Immature natural killer cell (primary cell): ENCODE measurements at places on chromosomes 2 and 18. TPM values are rescaled to one million over a fixed set of nuclear protein-coding genes. Genes with fewer than 3 reads are reported as not detected.
A peak's percentile ranks its signal among the peaks of the same experiment; 100 is the strongest.

LAMA3 gene
- polyA plus RNA-seq: not detected

GRCh38 chr2:33129263-33130053 is 182.7 kb downstream of the LTBP1 start:
- H3K36me3 ChIP-seq: no peaks in the 10 kb centered on the region
- no peak overlapping the region for H3K4me3 ChIP-seq
- no peak overlapping the region for H3K27ac ChIP-seq
- no peak for DNase-seq

C2orf80 gene
- not detected for polyA plus RNA-seq

- peaks cover 10% of the 10 kb centered on the region for H3K36me3 ChIP-seq
- H3K27me3 ChIP-seq: no peaks in the 10 kb centered on the region
- DNase-seq: peak; percentile 48
- no peak overlapping the region for H3K4me3 ChIP-seq
- no peak overlapping the region for H3K27ac ChIP-seq
- peaks cover 3% of the 10 kb centered on the region for H3K4me1 ChIP-seq
Measured at GRCh38 chr2:168118733-168119514, 128.5 kb downstream of the STK39 start.

- H3K36me3 ChIP-seq: no peaks in the 10 kb centered on the region
- no peak overlapping the region for H3K27ac ChIP-seq
- DNase-seq: no peak
Measured at GRCh38 chr2:156695020-156695419, 258.8 kb downstream of the GPD2 start.

- no peaks in the 10 kb centered on the region for H3K27me3 ChIP-seq
- no peak overlapping the region for H3K27ac ChIP-seq
- H3K4me1 ChIP-seq: no peaks in the 10 kb centered on the region
- no peak overlapping the region for H3K4me3 ChIP-seq
- no peak for DNase-seq
Measured at GRCh38 chr18:35514752-35515459, 17.1 kb upstream of the INO80C start.

DNA sequence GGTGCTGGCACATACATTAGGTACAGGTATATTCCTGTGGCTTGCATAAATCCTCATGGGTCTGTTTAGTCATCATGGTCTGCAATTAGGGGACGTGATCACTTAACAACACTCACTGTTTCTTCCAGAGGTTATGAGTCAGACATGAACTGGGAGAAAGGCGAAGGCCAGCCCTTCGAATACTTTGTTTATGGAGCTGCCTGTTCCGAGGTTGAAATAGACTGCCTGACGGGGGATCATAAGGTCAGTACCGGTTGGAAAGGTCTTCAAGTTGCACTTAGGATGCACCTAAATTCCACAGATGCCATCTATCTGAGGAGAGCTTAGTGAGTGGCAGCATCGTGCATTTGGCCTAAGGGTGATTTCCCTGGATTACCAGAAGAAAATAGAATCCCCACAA is 76.9 kb downstream of the AOX1 start:
- peaks cover 20% of the 10 kb centered on the region for H3K27me3 ChIP-seq
- no peak overlapping the region for H3K27ac ChIP-seq
- H3K4me3 ChIP-seq: no peak overlapping the region
- no peak for DNase-seq

DNA sequence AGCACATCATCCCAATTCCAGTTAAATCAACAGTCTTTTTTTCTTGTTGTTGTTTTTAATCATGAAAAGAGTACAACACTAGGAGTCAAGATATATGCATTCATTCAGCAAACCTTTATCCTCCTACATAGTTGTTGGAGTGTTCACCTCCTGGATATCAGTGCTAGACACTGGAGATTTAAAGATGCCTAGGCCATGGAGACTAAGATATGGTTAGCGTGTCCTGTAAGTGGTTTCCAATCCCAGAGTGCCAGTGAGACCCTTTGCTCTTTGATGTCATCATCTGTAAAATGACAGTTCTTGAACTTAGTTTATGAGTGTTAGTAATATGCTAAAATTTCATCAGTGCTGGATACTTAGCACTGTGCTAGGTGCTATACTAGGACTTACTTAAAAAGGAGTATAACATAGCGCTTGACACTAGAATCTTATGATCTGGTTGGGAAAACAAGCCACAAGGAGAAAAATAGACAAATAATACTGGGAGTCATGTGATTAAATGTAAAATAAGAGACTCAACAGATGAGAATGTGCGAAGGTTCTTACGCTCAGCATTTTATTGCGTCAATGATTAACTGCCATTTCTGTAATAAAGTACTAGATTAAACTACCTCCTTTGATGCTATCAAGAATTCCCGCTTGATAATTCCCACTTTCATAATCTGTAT is 31.5 kb downstream of the BABAM2 start:
- H3K36me3 ChIP-seq: no peaks in the 10 kb centered on the region
- H3K27me3 ChIP-seq: no peaks in the 10 kb centered on the region
- H3K27ac ChIP-seq: peak overlapping the region; percentile 78
- no peak for DNase-seq

DNA sequence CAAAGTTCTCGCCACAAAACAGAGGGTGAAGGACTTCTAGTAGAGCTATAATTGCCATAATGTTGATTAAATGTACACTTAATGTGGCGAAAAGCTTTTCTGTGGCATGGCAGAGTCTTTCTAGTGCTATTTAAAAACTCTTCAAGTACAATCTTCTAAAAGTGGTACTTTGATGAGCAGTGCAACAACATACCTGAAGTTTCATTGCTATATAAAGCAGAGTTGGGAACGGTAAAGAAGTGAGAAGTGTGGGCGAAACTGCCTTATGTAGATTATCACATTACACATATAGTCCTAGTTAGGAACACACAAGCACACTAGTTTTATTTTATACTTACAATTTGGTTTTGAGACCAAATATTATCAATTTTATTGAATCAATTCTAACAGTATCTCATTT is 49.5 kb downstream of the FIGN start:
- H3K27ac ChIP-seq: no peak overlapping the region
- no peak overlapping the region for H3K4me3 ChIP-seq

NCKAP5 gene
- not detected for polyA plus RNA-seq

DNA sequence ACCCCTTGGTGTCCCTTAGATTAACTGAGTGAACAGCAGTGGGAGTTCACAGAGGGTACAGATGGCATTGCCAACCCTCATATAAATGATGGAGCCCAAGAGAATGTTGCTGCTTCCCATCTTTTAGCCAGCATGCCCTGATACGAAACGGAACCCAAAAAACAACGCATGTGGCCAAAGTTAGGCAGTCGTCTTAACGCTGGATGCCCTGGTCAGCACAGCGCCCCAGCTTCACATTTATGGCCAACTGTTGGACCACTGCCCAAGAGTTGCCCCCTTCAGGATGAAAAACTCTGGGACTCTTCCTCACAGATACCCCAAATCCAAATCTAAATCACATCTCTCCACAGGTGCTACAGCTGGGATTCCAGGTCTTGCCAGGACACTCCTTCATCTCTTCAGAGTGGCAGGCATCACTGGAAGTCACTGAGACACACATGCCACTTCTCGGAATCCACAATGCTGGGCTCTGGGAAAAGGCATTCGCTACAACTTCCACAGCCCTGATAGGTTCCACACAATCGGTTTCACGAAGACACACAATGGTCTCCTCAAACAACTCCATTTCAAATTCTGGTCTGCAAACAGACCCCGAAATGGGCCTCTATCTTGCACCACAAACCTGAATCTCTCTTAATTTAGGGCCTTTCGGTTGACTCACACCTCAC is 44.6 kb downstream of the LONRF2 start:
- H3K27ac ChIP-seq: no peak overlapping the region
- no peak overlapping the region for H3K4me3 ChIP-seq
- peaks cover 21% of the 10 kb centered on the region for H3K4me1 ChIP-seq
- H3K27me3 ChIP-seq: no peaks in the 10 kb centered on the region
- no peak for DNase-seq

DNA sequence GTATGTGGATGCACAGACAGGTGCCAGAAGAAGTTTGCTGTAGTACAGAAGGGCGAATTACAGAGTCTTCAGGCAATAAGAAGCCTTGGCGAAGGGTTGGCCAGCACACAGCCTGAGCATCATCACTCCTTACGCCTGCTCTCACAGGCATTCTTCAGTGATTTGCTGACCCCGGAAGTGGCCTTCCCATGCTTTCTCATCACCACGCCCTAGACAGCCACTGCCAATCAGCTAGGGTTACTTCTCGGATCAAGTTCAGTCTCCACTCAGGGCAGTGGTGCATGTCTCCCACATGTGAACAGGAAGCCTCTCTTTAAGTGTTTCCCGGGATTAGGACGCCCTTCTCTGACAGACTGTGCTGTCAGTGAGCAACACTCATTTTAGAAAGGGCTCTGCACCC is 81.8 kb downstream of the C1QL2 start:
- H3K27me3 ChIP-seq: no peaks in the 10 kb centered on the region
- no peak overlapping the region for H3K27ac ChIP-seq
- no peak overlapping the region for H3K4me3 ChIP-seq

LRATD1 gene
- polyA plus RNA-seq: not detected

SKA1 gene
- polyA plus RNA-seq: 1.2 TPM

MLPH gene
- not detected for polyA plus RNA-seq

IL37 gene
- not detected for polyA plus RNA-seq

DNA sequence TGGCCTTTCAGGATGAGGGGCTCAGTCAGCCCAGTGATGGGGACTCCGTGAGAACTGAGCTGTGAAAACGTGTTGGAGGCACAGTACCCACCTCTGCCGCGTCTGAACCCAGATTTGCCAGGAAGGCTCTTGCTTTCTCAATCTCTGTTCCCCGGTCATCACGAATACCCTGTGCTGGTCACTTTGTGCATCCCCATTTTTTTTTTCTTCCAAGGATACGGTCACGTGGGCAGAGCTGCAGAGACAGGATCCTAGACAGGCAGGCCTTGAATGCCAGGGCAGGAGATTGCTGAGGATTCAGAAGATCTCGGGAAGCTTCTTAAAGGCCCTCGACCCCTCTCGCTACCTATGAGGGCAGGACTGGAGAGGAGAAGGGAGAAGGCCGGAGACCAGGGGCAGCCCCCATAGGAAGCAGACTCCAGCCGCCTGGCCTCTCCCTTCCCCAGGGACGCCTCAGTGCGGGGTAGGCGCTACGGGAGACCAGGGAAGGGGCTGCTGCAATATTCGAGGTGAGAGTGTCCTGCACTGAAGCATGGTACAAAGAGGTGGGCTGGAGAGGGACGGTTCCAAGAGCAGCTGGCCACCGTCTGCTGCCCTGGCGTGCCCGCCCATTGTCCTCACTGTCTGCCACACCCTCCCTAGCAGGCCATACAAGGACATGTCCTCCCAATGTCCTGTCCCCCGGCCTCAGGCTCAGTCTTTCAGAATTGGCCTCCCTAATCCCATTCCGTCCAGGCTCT is 29.0 kb upstream of the TAF1B start:
- no peak overlapping the region for H3K4me3 ChIP-seq
- peaks cover 3% of the 10 kb centered on the region for H3K4me1 ChIP-seq
- H3K36me3 ChIP-seq: no peaks in the 10 kb centered on the region
- no peak overlapping the region for H3K27ac ChIP-seq
- no peak for DNase-seq

GRCh38 chr18:79798999-79799370 is 1.2 kb downstream of the KCNG2 start:
- no peak overlapping the region for H3K4me3 ChIP-seq
- no peak for DNase-seq
- H3K4me1 ChIP-seq: peaks cover 9% of the 10 kb centered on the region
- no peak overlapping the region for H3K27ac ChIP-seq

DNA sequence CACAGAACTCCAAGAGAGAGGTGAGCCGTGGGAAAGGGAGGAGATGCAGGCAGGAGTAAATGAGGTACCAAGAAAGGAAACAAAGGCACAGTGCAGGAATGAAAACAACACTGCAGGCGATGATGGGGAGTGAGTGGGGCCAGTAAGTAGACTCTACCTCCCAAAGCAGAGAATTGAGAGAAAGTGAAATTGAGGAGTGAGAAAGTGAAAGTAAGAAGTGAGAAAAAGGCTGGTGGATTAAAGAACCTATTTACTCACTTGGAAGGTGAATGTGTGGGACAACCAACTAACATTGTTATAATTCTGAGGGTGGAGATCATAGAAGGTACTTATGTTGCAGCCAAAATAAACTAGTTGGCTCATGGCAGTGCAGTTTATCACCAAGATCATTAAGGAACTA is 193.1 kb upstream of the TMEM200C start:
- no peak overlapping the region for H3K27ac ChIP-seq
- H3K4me1 ChIP-seq: peaks cover 18% of the 10 kb centered on the region
- no peak overlapping the region for H3K4me3 ChIP-seq

DNA sequence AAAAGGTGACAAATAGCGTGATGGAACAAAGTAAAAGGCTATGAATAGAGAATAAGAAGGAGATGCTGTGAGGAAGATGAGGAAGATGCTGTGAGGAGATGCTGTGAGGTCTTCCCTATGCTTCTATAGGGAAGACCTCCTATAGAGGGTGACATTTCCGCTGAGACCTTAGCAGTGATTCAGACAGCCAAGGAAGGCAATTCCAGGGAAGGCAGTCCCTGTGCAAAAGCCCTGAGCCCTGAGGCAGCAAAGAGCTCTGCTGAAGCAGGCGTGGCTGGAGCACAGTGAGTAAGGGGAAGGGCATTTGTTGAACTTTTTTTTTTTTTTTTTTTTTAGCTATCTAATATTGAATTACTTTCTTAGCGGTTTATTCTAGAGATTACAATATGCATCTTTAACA is 142.7 kb upstream of the FOSL2 start:
- no peak overlapping the region for H3K27ac ChIP-seq
- H3K4me1 ChIP-seq: peaks cover 30% of the 10 kb centered on the region
- H3K4me3 ChIP-seq: no peak overlapping the region

CCBE1 gene
- not detected for polyA plus RNA-seq

ABCG5 gene
- polyA plus RNA-seq: not detected

MC5R gene
- polyA plus RNA-seq: not detected

DNA sequence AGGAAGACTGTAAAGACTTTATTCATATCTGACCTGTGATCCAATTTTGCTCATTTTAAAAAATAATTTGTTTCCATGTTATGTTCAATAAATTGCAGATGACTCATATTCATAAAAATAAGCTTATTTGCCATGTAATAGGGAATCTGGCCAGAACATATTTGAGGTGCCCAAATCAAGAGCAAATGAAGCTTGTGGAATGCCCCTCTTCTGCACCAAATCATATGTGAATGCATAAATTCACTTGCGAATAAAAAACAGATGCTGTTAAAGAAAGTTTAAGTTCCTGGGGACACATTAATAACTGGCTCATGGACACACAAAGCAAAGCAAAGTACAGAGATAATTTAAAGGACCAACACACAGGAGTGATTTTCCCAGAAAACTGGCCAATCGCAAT is 279.0 kb upstream of the CDH2 start:
- H3K36me3 ChIP-seq: no peaks in the 10 kb centered on the region
- no peaks in the 10 kb centered on the region for H3K4me1 ChIP-seq
- DNase-seq: no peak
- H3K4me3 ChIP-seq: no peak overlapping the region

RPRM gene
- not detected for polyA plus RNA-seq

GRCh38 chr18:71942433-71942832 is 601.7 kb downstream of the CBLN2 start:
- no peaks in the 10 kb centered on the region for H3K36me3 ChIP-seq
- H3K27me3 ChIP-seq: peaks cover 2% of the 10 kb centered on the region
- DNase-seq: no peak
- H3K4me3 ChIP-seq: no peak overlapping the region
- no peak overlapping the region for H3K27ac ChIP-seq

PTPRN gene
- not detected for polyA plus RNA-seq

- H3K4me1 ChIP-seq: peaks cover 36% of the 10 kb centered on the region
- no peaks in the 10 kb centered on the region for H3K27me3 ChIP-seq
- peaks cover 2% of the 10 kb centered on the region for H3K36me3 ChIP-seq
- peak overlapping the region; percentile 90 for H3K27ac ChIP-seq
- no peak for DNase-seq
- H3K4me3 ChIP-seq: peak overlapping the region; percentile 86
Measured at GRCh38 chr18:25166113-25166512, 185.9 kb downstream of the ZNF521 start.
